ENCODE measurements at places on chromosomes 7 and 10.
A peak's percentile ranks its signal among the peaks of the same experiment; 100 is the strongest.

GRCh38 chr7:154096-154799 is 38.1 kb upstream of the FAM20C start:
- no peak for DNase-seq
- H3K4me1 ChIP-seq, result peaks cover 9% of the 10 kb centered on the region
- no peak overlapping the region for H3K4me3 ChIP-seq
- H3K27ac ChIP-seq, result no peak overlapping the region
- peaks cover 4% of the 10 kb centered on the region for H3K36me3 ChIP-seq
- no peaks in the 10 kb centered on the region for H3K27me3 ChIP-seq

DNA sequence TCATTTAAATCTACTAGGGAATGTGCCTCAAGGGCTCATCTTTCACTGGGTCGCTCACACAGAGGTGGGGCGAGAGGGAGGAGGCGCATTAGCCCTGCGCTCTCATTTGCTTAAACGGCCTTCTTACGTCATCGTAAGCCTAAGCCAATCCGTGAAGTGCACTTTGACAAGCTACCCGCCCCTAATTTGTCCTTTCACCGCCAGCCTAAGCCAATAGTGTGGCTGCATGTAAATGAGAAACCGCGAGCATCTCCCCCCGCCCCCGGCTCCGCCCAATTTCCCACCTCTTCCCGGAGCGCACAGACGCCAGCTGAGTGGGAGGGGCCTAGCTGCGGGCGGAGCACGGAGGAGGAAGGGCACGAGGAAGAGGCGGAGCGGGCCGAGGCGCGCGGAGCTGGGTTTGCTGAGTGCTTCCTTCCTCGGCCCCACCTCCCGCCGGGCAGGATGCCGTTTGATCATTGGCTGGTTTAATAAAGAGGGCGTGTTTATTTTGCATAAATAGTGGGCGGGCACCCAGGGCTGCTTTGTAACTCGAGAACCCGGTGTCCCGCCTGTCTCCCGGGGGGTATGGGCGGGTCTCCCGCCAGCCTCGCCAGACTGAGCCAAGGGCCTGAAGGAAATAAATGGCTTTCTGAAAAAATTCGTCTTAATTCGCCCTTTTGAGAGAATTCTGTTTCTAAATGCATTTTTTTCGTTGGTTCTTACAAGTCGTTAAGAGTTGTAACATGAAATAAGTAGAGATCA is 289.6 kb upstream of the NFE2L3 start:
- DNase-seq, result peak; percentile 96
- peaks cover 5% of the 10 kb centered on the region for H3K4me1 ChIP-seq
- H3K27ac ChIP-seq, result no peak overlapping the region
- no peaks in the 10 kb centered on the region for H3K36me3 ChIP-seq

DNA sequence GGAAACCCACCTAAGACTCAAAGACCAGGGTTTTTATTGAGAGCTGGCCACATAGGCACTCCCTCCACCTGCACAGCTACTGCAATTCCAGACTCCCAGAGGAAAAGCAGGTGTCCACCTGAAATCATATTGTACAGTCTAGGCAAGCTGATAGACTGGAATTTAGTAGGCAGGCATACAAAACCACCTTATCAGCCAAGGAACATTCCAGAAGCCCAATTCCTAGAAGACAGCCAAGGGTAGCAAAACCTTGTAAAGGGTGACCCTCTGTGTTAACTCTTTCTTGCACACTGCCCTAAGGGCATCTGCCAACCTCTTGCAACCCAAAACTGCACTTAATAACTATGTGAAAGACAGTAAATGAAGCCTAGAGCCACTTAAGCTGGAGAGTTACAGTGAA is 5.3 kb downstream of the TMEM176A start:
- peaks cover 42% of the 10 kb centered on the region for H3K27me3 ChIP-seq
- no peaks in the 10 kb centered on the region for H3K4me1 ChIP-seq
- no peak for DNase-seq
- H3K27ac ChIP-seq, result no peak overlapping the region
- no peak overlapping the region for H3K4me3 ChIP-seq

DNA sequence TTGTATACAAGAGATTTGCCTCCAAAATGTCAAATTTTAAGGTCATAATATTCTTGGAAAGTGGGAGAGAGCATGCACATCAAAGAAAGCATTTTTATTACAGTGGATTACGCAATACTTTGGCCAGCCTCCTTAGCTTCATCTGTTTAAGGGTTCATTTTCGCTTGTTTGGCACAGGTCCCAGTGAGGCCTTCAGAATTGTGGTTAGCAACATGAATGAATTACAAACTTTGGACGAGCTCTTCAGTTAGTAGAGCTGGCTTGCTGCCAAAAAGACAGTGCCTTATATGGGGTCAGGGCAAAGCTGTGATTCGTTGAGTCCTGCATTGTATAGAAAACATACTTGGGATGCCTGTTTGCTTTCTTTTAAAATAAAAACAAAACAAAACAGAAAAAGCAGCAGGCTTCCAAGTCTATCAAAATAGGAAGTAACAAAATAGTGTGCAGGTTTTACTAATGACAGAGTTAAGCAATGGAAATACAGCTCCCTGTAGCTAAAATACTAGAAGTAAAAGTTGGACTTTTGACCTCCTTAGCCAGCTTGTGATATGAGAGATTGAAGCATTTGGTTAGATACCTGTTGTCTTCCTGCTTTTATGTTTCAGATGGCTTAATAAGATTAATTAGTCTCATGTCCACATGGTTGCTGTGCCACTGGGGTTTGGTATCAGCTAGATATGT is 190.8 kb downstream of the MLLT10 start:
- peaks cover 15% of the 10 kb centered on the region for H3K4me1 ChIP-seq
- DNase-seq, result peak; percentile 100
- no peaks in the 10 kb centered on the region for H3K27me3 ChIP-seq
- H3K36me3 ChIP-seq, result peaks cover 28% of the 10 kb centered on the region
- no peak overlapping the region for H3K27ac ChIP-seq

- H3K36me3 ChIP-seq, result no peaks in the 10 kb centered on the region
- peaks cover 12% of the 10 kb centered on the region for H3K4me1 ChIP-seq
- DNase-seq, result no peak
- H3K27me3 ChIP-seq, result no peaks in the 10 kb centered on the region
- no peak overlapping the region for H3K4me3 ChIP-seq
Observed at GRCh38 chr10:108902619-108903285, 1020.6 kb downstream of the XPNPEP1 start.

- H3K4me3 ChIP-seq, result no peak overlapping the region
- H3K27me3 ChIP-seq, result peaks cover 49% of the 10 kb centered on the region
- no peak overlapping the region for H3K27ac ChIP-seq
- no peaks in the 10 kb centered on the region for H3K36me3 ChIP-seq
- no peak for DNase-seq
- H3K4me1 ChIP-seq, result no peaks in the 10 kb centered on the region
Observed at GRCh38 chr7:48158404-48158803, 12.9 kb upstream of the ABCA13 start.

DNA sequence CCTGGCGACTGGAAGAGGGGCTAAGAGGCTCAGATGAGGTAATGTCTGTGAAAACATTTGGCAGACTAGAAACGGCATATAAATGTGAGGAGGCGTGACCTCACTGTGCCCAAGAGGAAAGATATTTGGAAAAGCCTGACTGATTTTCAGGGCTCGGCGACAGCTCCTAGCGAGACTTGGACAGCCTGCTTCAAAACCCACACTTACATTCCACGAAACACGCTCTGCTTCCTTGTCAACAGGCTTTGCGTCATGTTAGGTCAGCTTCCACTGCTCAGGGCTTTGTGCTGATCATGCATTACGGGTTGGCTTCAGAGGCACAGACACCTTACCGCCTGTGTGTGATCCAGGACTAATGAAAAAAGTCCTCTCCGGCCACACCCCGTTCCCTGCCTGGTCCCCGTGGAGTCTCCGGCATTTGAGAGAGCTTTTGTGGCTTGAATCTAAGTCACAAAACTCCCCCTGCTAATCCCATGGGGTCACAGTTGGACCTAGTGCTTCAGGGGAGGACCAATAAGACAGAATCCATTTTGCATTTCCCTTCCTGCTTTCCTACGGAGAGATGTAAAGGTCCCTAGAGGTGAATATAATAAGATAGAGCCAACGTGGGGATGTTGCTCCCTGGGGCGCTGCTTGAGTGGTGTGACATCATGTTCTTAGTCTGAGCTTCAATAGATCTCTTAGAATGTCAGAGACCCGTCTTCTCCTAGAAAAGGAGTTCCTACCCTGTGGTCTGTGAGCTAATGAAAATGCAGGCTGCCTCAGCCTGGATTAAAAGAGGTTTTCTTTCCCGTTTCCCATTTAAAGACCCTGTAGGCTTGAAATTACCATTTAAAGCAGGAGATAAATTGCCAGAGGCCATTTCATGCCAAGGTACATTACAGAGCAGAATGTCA is 25.5 kb downstream of the FGFBP3 start:
- H3K27me3 ChIP-seq, result no peaks in the 10 kb centered on the region
- no peaks in the 10 kb centered on the region for H3K4me1 ChIP-seq
- no peak overlapping the region for H3K4me3 ChIP-seq
- DNase-seq, result no peak
- no peaks in the 10 kb centered on the region for H3K36me3 ChIP-seq

GRCh38 chr10:5927306-5927705 is 37.3 kb downstream of the FBH1 start:
- no peak overlapping the region for H3K4me3 ChIP-seq
- no peaks in the 10 kb centered on the region for H3K4me1 ChIP-seq
- H3K27ac ChIP-seq, result no peak overlapping the region
- no peak for DNase-seq
- peaks cover 84% of the 10 kb centered on the region for H3K36me3 ChIP-seq
- H3K27me3 ChIP-seq, result no peaks in the 10 kb centered on the region

DNA sequence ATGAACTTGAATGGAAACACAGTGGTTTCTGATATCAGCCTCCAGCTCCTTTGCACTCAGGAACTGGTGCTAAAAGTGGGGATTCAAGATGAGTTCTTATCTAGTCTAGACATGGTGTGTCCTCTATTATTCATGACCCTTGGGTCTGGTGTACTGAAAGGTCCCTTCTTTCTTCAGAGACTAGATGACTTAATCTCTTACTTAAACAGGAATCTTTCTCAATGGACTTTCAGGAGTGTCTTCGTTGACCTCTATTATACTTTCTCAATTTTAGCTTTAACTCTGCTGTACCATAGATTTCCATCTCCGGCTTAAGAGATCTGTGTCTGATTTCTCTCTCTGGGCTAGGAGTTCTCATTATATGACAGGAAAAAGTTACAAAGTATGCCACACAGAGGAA is 83.5 kb upstream of the INHBA start:
- no peaks in the 10 kb centered on the region for H3K36me3 ChIP-seq
- DNase-seq, result no peak
- no peaks in the 10 kb centered on the region for H3K27me3 ChIP-seq
- H3K27ac ChIP-seq, result no peak overlapping the region

- no peaks in the 10 kb centered on the region for H3K36me3 ChIP-seq
- DNase-seq, result no peak
- no peak overlapping the region for H3K27ac ChIP-seq
- H3K27me3 ChIP-seq, result no peaks in the 10 kb centered on the region
- H3K4me1 ChIP-seq, result peaks cover 10% of the 10 kb centered on the region
- no peak overlapping the region for H3K4me3 ChIP-seq
Observed at GRCh38 chr10:69043931-69044531, 43.9 kb upstream of the SRGN start.

GRCh38 chr10:117967149-117967650 is 79.5 kb downstream of the RAB11FIP2 start:
- H3K4me1 ChIP-seq, result no peaks in the 10 kb centered on the region
- no peaks in the 10 kb centered on the region for H3K36me3 ChIP-seq
- H3K27ac ChIP-seq, result no peak overlapping the region
- H3K4me3 ChIP-seq, result no peak overlapping the region
- H3K27me3 ChIP-seq, result no peaks in the 10 kb centered on the region

GRCh38 chr10:120667276-120667675 is 183.9 kb upstream of the WDR11 start:
- no peaks in the 10 kb centered on the region for H3K4me1 ChIP-seq
- H3K4me3 ChIP-seq, result no peak overlapping the region
- DNase-seq, result no peak
- H3K27ac ChIP-seq, result no peak overlapping the region
- H3K36me3 ChIP-seq, result no peaks in the 10 kb centered on the region

GRCh38 chr10:121539786-121540185 is 58.5 kb downstream of the FGFR2 start:
- no peaks in the 10 kb centered on the region for H3K36me3 ChIP-seq
- peaks cover 6% of the 10 kb centered on the region for H3K4me1 ChIP-seq
- no peak for DNase-seq
- H3K27ac ChIP-seq, result no peak overlapping the region
- H3K4me3 ChIP-seq, result no peak overlapping the region

GRCh38 chr7:151244196-151244840 is 4.2 kb downstream of the SMARCD3 start:
- H3K4me3 ChIP-seq, result no peak overlapping the region
- H3K4me1 ChIP-seq, result peaks cover 22% of the 10 kb centered on the region
- no peaks in the 10 kb centered on the region for H3K27me3 ChIP-seq
- H3K36me3 ChIP-seq, result peaks cover 21% of the 10 kb centered on the region

GRCh38 chr10:117374506-117375359 is 507 bp downstream of the PDZD8 start:
- no peaks in the 10 kb centered on the region for H3K36me3 ChIP-seq
- DNase-seq, result peak; percentile 45
- peak overlapping the region; percentile 86 for H3K4me3 ChIP-seq

DNA sequence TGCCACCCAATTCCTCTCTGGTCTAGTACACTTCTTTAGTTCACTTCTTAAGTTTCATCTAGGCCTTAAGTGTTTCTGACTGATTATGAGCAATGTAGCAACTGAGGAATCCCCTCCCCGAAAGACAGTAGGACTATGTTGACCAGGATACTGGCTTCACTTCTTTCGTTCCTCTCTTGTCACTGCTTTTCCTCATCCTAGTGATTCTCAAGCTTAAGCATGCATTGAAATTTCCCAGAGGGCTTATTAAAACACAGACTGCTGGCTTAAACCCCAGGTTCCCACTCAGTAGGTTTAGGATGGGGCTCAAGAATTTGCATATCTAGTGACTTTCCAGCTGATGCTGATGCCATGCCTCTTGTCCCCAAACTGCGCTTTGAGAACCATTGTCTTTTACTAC is 164.6 kb upstream of the WNT16 start:
- H3K4me1 ChIP-seq, result no peaks in the 10 kb centered on the region
- peaks cover 47% of the 10 kb centered on the region for H3K27me3 ChIP-seq
- H3K27ac ChIP-seq, result no peak overlapping the region
- no peak for DNase-seq
- H3K4me3 ChIP-seq, result no peak overlapping the region
- no peaks in the 10 kb centered on the region for H3K36me3 ChIP-seq

- no peaks in the 10 kb centered on the region for H3K27me3 ChIP-seq
- no peak overlapping the region for H3K4me3 ChIP-seq
- no peak overlapping the region for H3K27ac ChIP-seq
- H3K4me1 ChIP-seq, result no peaks in the 10 kb centered on the region
- H3K36me3 ChIP-seq, result no peaks in the 10 kb centered on the region
Observed at GRCh38 chr10:76311752-76312636, 880.6 kb downstream of the LRMDA start.

Measured in MCF 10A (cell line).